ENCODE measurements at places on chromosomes 6 and 20.

DNA sequence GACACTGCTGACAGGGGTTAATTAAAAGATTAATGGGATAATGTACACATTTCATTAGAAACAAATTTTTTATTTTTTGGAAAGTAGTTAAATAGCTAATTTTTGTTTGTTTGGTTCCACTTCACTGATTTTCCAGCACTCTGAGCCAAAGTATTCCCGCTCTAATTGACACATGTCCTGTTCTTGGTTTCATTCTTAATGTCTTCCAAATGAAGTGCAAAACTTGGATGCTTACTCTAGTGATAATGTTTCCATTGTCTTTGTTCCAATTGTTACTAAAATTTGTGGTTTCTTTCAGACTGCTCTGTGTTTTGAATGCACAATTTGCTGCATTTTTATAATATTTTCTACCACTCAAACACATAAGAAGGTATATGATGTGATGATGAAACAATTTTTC is 794.3 kb downstream of the PHF3 start:
- no peak for DNase-seq

DNA sequence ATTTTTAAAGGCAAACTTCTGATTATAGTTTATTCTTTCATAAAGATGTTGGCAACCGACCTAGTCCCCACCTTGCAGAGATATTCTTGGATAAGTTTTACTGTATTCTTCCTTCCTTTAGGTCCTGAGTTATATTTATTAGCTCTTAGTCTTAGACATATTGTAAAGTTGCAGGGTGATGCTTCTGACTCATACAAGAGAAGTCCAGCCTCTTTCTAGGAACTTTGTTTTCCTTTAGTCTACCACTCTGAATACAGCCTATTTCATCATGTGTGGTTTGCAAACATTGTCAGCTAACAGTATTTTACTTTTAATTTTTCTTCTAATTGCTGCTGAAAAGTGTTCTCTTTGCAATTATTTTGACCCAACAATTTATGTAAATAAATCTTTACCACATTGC is 686.7 kb downstream of the COL12A1 start:
- no peak for DNase-seq

GRCh38 chr6:29547573-29547972 is 12.0 kb downstream of the UBD start:
- no peak for DNase-seq

DNA sequence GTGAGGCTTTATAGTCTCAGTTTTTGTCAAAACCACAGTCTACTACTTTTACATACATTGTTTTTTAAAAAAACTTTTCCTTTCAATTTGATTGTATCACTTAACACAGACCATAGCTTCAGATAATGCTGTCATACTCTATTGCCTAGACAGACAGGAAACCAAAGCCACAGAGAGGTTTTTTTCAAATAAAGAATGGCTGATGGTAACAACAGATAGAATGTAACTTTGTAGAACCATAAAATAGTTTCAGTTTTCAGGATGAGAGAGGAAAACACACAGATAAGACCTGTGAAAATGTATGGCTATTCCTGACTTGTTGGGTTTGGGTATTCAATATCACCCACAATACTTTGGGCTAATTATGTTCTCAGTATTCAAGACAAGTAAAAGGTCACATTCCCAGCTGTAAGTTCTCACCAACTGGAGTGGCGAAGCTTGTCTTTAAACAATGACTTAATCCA is 94.0 kb downstream of the ADGRG6 start:
- no peak for DNase-seq

GRCh38 chr20:56171087-56172012 is 77.2 kb upstream of the MC3R start:
- peak; percentile 39 for DNase-seq

GRCh38 chr6:14212020-14212419 is 94.4 kb downstream of the CD83 start:
- DNase-seq = no peak

DNA sequence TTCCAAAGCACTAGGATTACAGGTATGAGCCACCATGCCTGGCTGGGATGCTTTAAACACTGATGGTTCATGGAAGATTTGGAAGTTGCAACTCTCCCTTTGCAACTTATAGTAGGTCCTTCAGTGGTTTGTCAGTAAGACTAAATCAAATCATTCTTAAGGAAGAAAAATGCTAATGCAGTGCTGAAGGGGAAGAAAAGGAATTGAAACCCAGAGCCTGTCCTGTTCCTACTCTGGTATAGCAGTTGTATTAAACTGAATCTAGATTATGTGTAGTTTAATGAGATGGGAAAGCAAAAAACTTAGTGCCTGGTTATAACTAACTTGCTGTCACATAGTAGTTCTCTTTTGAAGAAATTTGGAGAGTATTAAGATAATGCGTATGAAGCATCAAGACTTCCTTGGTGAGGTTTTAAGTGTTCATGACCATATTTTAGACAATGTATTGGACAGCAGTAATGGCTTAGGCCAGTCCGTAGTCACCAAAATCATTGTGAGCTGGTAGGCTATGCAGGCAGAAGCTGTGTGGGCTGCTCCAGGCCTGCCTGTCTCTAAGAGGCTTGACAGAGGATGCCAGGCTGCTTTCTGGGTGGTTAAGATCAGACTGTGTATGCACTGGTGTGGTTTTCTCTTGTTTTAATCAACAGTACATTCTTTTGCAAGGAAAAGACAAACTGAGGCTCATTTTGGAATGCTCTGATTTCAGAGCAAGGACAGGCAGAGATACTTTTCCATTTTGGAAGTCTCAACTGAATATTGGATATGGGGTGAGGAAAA is 14.0 kb downstream of the PAQR8 start:
- DNase-seq = no peak

GRCh38 chr6:147805155-147805554 is 296.7 kb downstream of the SAMD5 start:
- no peak for DNase-seq

GRCh38 chr6:112049996-112050395 is 3.9 kb upstream of the CCN6 start:
- DNase-seq = no peak

DNA sequence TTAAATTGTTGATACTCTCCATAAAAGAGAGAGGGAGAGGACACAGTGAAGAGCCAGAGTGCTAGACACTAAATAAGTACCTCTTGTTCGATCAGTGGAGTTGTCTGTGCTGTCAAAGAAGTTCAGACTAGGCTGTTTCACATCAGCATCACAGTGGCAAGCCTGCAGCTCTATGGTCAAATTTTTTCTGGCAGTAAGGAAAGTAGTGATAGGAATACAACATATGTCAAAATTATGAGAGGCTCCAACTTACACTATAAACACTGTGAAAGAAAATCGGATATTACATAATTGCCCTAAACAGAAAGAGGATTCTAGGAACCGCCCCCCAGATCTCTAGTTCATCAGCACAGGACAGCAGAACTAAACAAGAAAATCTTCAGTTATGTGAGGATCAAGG is 23.1 kb downstream of the DNAH8 start:
- no peak for DNase-seq

DNA sequence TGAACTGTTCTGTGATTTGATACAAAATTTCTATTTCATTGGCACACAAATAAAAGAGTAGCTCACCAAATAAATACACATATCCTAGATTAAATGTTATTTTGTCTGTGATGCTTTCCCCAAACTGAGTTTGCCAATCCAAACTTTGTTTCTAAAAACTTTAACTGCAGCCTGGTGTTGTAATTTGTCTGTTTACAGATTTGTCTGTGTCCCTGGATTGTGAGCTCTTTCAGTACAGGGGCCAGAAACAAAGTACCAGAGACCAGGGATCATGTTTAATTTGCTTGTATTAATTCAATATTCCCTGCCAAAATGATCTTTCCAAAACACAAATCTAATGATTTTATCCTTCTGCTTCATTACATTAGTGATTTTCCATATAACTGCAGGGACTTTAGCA is 1044.6 kb upstream of the GJE1 start:
- DNase-seq = no peak

- no peak for DNase-seq
These were observed 243.2 kb downstream of the ARID1B start for GRCh38 chr6:157020398-157020797.

DNA sequence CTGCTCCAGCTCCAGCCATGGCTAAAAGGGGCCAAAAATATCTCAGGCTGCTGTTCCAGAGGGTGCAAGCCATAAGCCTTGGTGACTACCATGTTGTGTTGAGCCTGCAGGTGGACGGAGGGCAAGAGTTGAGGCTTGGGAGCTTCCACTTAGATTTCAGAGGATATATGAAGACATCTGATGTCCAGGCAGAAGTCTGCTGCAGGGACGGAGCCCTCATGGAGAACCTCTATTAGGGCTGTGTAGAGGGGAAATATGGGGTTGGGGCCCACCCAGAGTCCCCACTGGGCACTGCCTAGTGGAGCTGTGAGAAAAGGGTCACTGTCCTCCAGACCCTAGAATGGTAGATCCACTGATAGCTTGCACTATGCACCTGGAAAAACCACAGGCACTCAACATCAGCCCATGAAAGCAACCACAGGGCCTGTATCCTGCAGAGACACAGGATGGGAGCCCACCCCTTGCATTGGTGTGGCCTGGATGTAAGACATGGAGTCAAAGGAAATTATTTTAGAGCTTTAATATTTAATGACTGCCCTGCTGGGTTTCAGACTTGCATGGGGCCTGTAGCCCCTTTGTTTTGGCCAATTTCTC is 70.5 kb downstream of the NINL start:
- DNase-seq = no peak

DNA sequence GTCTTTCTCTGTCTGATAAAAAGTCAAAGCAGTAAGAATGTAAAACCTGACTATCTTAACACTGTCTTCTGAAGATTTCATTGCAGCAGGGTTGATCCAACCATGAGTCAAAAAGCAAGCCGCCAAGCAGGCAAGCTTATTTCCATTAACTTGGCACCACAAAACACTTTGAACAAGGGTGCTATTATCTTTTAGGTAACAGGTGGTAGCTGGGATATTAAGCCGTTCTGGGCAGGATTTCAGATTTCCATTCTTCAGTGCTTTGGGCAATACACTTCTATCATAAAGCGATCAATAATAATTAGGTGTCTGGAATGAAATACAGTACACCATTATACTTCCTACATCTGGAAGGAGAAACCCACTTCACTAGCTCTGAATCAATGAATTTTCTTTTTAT is 181.9 kb downstream of the TBC1D7 start:
- DNase-seq = no peak

DNA sequence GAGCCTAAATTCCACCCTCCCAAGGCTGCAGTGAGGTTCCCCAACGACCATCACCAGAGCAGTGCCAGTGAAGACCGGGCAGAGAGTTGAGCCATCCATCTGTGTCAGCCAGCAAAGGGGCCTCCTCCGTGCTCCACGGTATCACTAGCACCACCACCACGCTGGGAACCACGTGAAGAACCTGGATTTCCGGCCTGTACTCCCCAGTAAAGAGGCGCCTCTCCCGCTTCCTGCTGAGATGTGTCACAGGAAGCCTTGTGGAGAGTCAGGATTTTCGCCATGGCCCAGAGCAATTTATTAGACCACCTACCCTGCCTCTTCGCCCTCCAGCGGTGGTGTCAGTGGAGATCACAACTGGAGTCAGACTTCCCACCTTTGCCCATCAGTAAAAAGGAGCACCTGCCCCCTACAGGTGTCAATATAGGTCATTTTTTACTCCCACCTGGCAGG is 28.8 kb downstream of the CPXM1 start:
- DNase-seq = no peak

DNA sequence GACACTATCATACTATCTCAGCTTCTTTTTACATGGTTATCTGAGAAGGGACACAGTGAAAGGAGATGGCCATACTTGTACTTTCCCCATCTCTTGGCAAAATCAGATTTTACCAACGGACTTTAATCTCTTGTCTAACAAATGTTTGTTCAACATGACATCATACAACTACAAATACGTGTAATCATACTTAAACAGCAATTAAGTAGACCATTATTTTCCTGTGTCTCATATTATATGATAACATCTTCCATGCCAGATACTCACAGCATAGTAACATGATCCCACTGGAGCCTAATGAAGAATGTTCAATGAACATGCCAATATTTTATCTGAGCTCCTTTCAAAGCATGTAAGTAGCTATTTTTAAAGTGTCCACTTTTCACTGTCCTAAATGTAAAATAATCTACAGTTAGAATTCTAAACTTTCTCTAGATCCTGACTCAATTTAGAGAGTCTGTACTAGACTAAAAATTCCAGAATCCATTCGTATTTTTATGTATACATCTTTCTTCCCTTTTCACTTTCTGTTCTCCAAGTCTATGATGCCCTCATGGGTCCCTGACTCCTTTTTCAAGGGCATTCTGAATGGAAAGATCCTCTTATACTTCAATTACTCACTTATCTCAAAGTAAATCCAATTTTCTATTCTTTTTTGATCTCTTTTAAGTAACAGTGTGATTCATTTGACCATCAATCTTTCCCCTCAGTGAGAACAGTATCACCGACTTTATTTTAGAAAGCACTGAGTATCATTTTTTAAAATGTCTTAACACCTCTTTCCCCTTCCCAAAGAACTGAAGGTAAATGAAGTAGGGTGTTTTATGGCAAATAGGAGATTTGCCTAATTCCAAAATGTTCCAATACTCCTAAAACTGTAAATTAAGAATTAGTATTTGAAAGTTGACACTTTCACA is 133.5 kb downstream of the CDK19 start:
- DNase-seq = no peak

DNA sequence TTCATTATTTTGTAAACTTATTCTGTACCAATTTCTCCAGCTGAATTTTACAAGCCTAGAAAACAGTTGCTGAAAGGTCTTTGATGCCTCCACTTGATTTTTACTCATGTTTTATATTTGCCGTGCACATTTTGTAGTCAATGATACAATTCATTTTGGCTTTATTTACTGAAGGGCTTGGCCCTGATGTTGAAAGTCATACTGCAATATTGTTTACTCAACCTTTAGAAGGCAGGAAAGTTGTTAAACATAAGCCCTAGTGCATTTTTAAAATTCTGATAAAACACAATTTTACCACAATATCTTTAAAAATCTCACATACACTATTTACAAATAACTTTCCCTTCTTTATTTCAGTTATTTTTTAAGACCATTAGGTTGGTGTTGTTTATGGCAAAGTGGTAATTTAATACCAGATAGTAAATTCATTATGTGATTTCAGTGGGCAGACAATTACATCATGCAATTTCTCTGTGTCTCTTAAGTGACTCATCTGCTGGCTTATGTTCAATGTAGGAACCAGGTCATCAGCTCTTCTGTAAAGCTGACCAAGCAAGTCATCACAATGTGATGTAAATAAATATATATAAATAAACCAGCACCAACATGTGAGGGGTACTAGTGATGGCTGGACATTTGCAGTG is 121.1 kb upstream of the SLC35B3 start:
- DNase-seq = no peak

DNA sequence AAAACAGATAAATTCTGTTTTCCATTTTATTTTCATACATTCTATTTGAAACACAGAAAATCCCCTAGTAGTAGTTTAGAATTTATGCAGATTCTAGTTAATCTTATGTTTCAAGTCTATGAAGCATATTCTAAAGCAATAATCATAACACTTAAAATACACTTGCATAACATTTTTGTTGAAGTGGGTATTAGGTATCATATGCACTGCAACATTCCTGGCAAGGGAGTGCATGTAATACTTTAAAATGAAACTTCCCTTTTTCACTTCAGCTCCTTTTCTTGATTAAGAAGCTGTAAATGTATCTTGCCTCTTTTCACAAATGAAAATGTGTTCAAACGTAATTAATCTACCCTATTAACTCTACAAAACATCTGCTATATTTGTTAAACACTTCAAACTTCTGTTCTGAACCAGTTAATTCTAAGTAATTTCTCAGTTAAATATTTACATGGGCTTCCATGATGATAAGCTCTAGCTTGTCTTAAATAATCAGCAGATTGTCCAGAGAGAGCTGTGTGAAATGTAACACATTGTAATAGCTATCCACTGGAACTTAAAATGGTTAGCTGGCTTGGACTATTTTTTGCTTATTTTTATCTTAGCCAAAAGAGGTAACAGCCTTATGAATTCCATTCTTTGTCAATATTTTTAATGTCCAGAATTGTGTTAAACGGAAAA is 192.8 kb downstream of the COL19A1 start:
- DNase-seq = no peak

All from retina (tissue), 1 donor.